Omental fat pad (tissue), 4 donors: ENCODE measurements at places on chromosomes 5 and 9. TPM values are rescaled to one million over a fixed set of nuclear protein-coding genes. Genes with fewer than 3 reads are reported as not detected.

The ISL1 gene
- total RNA-seq, result 5.1 TPM

The CCDC171 gene
- total RNA-seq, result 1.9 TPM

The GARIN3 gene
- total RNA-seq, result not detected

The EDIL3 gene
- 4.0 TPM for total RNA-seq

The ANGPTL2 gene
- total RNA-seq, result 139 TPM

The IFNA2 gene
- total RNA-seq, result 0.75 TPM

The TAF11L10 gene
- not detected for total RNA-seq

The SHISAL2B gene
- total RNA-seq, result 2.1 TPM

The CDKN2B-AS1 gene
- 0.72 TPM for total RNA-seq

The OGN gene
- 412 TPM for total RNA-seq

GRCh38 chr5:172988276-172988675 is 4.7 kb downstream of the ATP6V0E1 start:
- no peak for DNase-seq

- no peak for DNase-seq
Observed at GRCh38 chr5:126448720-126449119, 25.5 kb downstream of the GRAMD2B start.

GRCh38 chr9:33868440-33868973 is 51.5 kb downstream of the UBE2R2 start:
- no peak for DNase-seq

- no peak for DNase-seq
Observed at GRCh38 chr9:87886210-87886932, 3.7 kb downstream of the SPATA31E1 start.

DNA sequence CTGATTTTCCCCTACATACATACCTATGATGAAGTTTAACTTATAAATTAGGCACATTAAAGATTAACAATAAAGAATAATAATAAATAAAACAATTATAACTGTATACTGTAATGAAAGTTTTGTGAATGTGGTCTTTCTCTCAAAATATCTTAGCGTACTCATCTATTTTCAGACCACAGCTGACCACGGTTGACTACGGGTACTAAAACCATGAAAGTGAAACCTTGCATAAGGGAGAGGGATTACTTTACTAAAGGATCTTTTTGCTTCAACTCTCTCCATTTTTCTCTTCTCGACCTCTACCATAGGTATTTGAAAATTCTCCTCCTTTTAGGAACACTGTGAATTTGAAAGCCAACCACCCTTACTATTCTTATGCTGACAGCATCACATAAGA is 475.5 kb downstream of the CETN3 start:
- no peak for DNase-seq

DNA sequence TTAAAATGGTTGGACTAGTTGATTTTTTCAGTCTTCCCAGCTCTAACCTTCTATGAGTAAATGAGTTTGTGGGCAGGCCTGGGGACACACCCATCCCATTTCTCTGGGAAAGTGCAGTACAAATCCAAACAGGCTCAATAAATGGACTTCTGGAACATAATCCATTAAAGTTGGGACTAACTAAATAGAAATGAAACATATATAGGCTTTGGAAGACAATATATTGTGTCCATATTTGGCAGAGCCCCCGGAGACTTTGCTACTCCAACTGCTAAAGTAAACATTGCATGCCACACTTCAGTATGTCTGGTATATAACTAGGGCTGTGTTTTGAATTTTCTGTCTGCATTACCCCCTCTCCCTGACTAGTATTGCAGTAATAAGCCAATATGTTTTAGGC is 191.4 kb upstream of the DAB2 start:
- DNase-seq, result no peak

DNA sequence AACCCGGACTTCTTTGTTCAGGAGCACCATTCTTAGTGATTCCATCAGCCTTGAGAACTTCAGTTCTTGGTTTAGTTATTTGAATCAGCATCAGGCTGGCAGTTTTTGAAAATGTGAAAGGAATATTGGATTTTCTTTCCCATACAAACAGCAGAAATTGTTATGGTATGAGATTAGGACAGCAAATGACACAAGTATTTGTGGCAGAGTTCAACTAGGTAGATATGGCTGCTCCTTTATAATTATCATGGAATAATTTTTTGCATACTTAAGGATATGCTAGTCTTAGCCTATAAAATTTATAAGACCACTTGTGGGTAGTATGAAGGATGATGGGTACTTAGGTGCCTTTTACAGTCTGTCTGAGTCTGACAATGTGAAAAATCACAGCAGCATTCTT is 25.5 kb downstream of the ERAP2 start:
- DNase-seq, result no peak

- DNase-seq, result no peak
Observed at GRCh38 chr9:98481676-98482075, 226.2 kb upstream of the TBC1D2 start.

DNA sequence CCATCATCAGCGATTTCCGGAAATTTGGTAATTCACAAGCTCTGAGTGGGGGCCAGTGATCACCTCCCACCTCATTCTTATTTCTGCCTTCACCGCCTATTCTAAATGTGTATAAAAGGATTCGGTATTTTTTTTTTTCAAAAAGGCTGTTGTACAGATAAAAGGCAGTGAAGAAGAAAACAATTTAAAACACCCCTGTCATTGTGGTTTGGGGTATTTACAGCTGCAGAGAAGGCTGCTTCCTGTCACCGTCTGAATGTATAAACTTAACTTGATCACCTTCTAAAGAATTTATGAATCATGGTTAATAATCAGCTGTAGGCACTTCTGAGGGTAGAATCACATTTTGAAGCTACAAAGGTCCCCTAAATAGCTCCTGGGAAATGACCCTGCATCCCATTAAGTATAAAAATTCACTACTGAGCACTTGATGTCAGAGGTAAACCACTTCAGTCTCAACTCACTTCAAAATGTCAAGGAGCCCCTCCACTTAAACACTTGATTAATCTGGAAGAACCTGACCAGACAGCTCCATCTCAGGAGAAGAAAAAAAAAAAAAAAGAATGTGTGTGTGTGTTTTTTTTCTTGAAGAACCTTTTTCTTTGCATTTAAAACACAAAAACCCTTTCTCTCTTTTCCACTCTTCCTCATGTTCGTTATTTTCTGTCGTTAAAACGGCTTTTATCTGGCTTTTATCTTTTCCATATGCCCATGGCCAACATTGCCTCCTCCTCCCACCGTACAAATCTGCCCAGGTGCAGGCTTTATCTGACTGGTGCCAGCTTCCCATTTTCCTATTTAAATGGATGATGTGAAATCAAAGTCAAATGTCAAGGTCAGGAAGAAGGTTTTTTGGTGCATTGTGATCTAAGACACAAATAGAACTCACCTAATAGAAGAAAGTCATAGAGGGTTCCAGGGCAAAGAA is 291.2 kb downstream of the IRX1 start:
- DNase-seq, result no peak

- no peak for DNase-seq
Observed at GRCh38 chr9:3337515-3338225, 188.1 kb downstream of the RFX3 start.

DNA sequence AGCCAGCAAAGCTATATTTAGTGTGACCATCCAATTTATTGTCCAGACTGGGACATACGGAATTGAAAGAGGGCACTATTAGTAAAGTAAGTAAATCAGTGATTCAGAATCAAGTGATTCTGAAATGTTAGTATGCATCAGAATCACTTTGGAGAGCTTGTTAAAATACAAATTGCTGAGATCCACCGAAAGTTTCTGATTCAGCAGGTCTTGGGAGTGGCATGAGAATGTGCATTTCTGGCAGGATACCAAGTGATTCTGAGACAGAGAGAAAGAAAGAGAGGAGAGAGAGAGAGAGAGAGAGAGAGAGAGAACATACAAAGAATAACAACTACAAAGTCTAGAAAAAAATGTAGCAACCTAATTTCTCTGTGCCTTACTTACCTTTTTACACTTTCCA is 65.4 kb upstream of the ASTN2 start:
- DNase-seq, result no peak

DNA sequence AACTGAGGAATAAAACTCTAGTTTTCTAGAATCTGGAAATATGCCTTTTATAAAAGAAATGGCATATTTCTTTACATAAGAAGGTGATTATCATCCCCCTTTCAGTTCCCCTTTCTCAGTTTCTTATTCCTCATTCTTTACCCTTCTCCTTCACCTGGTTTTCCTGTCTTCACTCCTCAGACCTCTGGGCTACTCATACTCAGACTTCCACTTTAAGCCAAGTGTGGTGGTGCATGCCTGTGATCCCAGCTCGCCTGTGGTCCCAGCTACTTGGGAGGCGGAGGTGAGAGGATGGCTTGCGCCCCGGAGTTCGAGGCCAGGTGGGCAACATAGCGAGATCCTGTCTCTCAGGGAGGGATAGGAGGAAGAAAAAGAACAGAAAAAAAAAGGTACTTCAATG is 57.2 kb downstream of the RANBP6 start:
- DNase-seq, result no peak

DNA sequence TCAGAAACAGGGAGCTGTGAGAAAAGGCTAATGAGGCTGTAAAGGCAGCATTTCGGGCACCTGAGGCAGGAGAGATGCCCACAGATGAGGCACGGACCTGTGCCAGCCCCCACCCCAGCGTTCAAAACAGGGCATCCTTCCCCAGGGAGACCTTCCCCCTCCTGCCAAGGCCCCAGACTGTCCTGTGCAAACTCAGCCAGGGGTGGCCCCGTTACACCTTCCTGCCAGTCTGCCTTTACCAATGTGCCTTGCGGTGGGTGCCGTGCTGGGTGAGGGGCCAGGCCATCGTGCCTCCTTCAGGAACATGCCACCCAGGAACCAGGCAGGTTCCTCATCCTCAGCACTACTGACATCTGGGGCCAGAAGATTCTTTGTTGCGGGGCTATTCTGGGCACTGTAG is 53.9 kb downstream of the AK8 start:
- DNase-seq, result no peak

DNA sequence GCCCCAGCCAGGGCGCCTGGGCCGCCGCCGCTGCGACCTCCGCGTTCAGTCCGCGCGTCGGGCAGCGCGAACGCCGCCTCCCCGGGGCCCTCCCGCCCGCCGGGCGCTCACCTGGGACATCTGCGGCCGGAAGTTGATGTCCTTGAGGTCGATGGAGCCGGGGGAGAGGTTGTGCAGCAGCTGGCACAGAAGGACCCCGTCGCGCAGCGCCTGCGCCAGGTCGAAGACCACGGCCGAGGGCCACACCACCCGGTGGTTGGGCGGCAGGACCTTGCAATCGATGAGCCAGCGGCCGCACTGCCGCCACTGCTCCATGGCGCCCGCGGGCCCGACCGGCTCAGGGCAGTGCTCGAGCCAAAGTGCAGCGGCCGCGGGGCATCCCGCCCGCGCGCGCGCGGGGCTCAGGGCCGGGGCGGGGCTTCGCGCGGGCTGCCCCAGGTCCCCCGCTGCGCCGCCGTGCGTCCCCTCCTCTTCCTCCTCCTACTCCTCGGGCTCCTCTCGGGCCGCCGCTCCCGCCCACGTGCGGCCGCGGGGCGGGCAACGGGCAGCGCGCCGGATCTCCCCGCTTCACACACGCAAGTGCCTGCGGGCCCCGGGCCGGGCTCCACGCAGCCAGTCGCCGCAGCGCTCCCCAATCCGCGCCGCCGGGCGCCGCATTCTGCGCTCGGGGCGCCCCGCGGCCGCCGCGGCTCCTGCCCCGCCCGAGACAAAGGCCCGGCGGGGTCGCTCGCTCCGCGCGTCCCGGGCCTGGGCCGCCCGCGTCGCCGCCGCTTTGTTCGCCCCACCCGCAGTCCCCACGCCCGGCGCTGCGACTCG is at the start of gene VAV2:
Gene VAV2, minus strand, starts transcription at position 361 of the 816 bp plus-strand sequence. Its CDS starts 46 bp downstream, at position 315.
- no peak for DNase-seq

GRCh38 chr5:137836997-137837396 is 30.7 kb upstream of the MYOT start:
- no peak for DNase-seq
